ENCODE measurements at places on chromosomes 7 and 10.

GRCh38 chr7:130363026-130363847, 17.1 kb upstream of the CPA1 start:
- peak; percentile 96 for DNase-seq

DNA sequence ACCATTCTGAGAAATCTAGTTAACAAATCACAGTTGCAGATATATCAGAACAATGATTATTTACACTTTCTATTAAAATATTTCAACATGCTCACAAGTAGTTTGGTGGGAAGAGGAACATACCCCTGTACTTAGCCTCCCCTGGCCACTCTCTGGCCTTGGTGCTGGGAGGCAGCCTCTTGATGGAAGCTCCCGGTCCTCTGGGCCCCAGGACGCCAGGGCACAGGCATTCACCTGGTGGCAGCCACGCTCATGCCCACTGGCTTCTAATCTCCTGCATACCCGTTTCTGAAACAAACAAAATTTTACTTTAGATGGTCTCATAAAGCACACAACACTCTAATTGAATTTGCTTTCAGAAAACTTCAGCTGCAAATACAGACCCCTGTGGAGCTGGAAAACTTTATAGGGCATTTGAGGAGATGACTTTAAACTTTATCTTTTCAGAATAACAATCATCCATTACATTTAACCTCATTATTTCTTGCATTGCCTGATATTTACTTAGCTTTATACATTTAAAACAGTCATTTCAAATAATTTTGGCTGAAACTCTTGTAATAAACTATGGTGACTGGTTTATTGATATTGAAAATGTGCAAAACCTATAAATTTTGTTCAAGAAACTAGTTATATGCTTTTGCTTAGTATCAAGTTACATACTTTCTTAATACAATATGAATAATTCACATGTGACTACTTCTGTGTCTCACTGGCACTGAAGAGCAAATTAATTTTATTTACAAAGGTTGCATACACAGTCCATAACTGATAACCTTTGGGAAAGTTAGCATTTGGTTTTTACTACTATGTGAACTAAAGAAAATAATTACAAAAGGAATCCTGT, 30.8 kb downstream of the C10orf143 start:
- DNase-seq = no peak

DNA sequence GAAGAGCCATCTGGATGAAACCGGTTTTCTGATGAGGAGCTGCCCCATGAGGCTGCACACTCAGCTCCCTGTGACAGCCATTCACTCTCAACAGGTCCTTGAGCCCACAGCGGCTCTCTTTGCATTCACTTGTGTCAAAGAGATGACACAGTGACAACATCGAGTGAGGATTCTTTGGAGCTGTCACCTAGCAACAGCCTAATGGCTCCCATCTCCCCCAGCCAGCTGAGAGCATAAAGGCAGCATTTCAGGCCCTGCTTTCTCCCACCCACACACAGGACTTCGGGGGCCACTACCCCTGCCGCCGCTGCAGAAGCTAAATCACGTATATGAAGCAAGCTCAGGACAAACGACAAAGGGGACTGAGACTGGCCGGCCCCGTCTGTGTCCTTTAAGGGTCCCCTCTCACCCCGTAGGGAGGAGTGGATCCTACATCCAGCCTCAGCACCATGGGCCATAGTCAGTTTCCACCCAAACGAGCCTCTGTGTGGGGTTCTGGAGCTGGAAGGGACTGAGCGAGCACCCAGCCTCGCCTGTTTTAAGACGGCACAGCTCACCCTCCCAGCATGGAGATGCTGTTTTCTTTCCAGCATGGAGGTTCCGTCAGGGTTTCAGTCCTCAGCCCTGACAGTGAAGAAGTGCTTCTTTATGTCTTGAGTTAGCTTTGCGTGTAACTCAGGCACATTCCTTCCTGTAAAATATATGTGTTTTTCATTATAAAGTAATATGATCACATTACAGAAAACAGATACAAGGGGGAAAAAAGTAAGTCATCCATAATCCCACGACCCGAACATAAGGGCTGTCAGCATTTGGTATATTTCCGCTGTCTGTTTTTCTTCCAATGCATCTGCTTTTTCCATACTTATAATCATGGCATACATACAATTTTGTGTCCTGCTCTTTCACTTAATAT, 4.9 kb downstream of the CPA4 start:
- DNase-seq = no peak

- DNase-seq = no peak
Observed at GRCh38 chr7:156947120-156947843, 2.2 kb upstream of the NOM1 start.

- no peak for DNase-seq
Observed at GRCh38 chr7:105806592-105807447, 69.6 kb downstream of the ATXN7L1 start.

DNA sequence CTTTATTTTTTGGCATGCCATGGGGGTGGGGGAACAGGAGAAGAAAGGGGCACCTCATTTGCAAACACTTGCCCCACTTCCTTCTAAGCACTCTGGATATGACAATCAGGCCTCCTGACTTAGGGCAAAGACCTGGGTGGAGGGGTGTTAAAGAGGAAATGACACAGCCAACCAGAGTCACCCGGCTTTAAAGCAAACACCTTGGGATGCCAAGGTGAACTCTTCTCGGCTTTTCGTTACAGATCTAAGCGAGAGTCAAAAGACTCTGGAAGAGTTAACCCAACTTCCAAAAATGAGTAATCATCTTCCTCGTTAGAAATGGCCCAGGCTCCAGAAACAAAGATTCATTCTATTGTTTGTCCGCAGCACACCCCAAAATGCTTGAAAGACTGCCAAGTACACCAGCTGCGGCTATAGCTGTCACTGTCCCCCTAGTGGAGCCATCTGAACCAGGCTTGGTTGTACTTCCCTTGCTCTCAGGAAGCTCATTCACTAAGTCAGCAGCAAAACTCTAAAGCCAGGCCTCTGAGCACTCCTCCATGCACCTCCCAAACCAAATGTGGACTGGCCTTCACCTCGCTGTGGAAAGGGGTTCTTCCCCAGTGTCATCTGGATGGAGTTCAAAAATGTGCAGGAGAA, 24.8 kb downstream of the FAM53B start:
- no peak for DNase-seq

DNA sequence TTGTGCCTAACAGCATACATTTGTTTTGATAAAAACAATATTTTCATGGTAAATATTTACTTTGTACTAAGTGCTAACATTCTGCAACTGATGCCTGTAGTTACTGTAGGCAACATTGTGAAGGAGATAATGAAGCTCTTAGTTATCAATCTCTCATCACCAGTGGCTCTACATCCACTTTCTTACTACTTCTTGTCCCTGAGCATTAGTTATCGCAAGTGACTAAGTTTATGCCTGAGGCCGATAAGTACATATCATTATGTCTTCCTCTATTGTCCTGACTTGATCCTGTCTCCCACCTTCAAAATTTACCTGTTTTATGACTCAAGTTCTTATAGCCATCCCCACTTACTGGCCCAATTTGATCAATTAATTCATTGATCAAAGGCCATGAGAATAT, 63.6 kb downstream of the MACC1 start:
- DNase-seq = no peak

DNA sequence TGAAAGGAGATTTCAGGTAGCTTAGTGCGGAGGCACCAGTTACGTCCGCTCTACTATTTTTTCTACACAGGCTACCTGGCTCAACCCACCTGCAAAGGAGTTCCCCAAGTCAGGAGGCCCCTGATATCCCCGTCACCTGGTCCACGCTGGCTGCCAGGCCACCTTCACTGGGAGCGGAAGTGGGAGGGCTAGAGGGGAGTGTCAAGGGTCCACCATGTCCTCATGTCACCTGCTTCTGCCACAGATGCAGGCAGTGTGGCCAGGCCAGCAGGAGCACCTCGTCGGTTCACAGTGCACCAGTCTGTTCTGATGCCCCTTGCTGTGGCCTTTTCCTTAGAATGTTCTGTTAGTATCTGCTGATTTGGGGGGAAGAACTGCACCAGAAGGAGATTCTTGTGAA, 16.9 kb downstream of the NOM1 start:
- no peak for DNase-seq

DNA sequence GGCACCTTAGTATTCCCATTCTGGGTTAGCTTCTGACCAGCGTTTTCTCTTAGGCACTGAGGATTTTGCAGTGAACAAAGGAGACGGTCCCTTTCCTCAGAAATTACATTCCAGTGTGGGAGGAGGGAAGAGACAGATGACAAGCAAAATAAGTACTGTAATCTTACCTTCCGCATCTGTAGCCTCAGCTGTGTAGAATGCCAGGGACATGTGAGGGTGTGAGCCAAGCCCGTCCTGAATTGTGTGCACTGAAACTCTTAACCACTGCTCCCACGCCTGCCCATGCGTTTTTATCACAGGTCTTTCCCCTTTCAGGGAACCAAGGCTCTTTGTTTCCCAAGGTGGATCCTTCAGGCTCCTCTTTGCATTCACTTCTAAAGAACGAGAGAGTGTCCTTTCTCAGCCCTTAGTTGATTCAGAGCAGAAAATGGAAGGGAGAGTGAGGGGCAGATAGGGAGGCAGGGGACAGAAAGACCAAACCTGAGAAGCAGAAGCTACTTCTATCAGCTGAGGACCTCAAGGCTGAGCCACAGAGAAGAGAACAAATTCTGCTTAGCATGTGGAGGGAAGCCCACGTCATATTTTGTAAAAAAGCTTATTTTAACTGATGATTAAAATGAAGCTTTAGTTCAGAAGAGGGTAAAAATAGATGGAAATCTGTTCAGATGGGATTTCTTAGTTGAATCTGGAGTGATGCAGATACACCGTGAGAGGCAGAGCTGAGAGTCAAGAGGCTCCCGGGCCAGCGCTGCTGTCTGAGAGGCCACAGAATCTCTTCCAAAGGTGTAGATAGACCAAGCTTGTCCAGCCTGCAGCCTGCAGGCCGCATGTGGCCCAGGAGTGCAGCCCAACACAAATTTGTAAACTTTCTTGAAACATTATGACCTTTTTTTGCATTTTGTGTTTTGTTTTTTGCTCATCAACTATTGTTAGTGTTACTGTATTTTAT, 122.5 kb downstream of the CCNY start:
- DNase-seq = no peak

DNA sequence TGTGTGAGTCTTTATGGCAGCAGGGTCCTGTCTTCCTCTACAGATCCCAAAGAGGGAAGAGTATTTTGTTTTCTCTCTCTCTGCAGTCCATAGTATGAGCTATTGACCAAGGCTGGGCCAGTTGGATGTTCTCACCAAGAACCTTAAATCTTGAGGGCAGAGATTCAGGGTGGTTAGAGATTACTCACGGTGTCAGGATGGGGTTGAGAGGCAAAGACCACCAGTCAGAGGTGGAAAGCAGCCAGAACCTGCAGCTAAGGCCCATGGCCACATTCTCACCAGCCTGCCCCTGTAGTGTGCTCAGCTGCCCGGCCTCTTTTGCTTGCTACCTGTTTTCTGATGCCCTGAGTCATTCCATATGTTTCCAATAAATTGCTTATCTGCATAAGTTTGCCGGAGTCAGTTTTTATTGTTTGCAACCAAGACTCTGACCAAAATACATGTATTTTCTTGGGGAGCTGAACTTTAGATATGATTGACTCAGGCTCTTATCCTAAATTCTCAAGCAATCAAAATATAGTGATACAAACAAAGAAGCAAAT, 67.0 kb downstream of the MAP3K8 start:
- DNase-seq = no peak

GRCh38 chr7:50854247-50854646, 71.6 kb upstream of the GRB10 start:
- no peak for DNase-seq

DNA sequence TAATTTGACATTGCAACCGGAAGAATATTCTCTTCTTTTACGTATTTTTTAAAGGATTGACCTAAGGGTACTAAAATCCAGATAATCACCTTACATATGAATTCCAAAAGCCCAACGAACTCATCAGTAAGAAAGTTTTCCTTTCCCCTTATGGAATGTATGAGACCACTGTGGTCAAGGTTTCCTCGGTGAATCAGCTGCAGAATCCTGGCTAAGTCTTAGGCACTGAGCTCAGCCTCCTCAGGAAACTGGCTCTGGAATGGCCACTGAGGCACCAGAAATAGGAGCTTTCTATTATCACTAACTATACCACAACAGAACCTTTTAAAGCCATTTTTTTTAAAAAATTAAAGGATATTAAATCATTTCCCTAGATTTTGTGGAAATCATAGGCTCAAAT, 21.0 kb downstream of the SVIL start:
- no peak for DNase-seq

DNA sequence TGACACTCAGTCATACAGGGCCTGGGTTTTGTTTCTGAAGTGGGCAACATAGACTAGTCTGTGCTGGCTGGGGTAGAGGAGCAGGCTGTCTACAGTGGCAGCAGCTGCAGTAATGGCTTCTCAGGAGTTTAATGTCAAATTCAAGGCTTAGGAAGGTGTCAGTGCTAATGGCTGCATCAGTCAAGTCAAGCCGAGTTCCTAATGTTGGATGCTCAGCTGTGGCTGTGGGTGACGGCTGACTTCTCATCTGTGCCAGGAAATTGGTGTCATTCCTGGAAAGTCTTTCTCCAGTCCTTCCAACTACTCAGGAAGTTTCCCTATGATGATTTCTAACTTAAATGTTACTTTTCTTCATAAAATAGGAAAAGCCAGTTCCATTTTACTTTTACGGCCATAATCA, 468.1 kb upstream of the IGFBP3 start:
- no peak for DNase-seq

GRCh38 chr7:23700046-23700445, 10.0 kb upstream of the STK31 start:
- DNase-seq = no peak

GRCh38 chr10:33421789-33422462, 87.5 kb upstream of the NRP1 start:
- peak; percentile 77 for DNase-seq

GRCh38 chr10:88971221-88972061, 18.9 kb upstream of the ACTA2 start:
- DNase-seq = no peak

DNA sequence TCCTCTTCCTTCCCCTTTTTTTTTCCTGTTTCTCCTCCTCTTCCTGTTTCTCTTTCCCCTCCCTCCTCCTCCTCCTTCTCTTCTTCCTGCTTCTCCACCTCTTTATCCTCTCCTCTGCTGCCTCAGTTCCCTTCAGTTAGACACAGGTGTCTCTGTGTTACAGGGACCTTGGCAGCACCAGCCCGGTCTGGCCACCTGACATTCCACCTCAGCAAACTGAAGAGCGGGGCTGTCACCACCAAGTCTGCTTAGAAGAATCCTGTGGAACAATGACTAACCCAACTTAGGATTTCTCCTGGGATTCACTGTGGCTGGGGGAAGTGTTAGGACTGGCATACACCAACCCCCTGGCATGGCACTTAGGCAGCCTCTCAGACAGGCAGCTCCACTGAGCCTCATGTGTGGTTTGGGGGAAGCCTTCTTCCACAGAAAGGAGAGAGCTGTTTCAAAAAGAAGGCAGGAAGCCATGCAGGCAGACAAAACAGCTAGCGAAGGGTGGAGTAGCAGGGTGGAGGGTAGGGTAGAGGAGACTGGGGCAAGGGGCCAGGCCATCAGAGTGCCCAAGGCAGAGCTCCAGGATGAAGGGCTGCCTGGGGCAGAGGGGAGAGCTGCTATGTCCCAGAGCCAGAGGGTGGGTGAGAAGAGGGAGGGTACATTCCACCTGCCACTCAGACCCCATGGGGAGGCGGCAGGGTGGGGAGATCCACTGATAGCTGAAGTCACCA, 13.2 kb upstream of the GDF10 start:
- DNase-seq = no peak
